Activated naive CD4-positive, alpha-beta T cell treated with anti-CD3 and anti-CD28 coated beads, Interleukin-2, amount 10 ng/mL, durations not matched to agents 7 days and 5 days (primary cell): ENCODE measurements at places on chromosomes 3 and 15.

GRCh38 chr15:57134851-57135250, 216.4 kb downstream of the TCF12 start:
- DNase-seq = no peak

DNA sequence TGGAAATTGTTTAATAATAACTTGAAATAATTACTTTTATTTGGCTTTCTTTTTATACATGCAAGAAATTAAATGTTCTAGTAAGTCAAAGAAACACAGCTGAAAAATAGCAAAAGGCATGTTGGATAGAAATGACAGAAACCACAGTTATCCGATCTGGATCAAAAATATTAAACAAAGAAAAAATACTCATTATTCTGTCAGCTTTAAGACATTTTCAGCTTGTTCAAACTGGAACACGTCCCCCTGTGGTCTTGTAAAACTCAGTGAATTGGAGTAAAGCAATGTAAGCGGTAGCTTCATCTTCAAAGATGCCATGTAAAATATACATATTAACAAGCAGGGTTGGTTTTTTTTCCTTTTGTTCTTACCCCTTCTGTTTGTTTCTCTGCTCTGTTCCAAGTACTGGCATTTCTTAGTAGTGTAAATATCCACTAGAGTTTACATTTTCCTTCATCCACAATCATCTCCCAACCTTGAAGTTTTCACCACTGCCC, 223.4 kb downstream of the IGSF11 start:
- no peak for DNase-seq

DNA sequence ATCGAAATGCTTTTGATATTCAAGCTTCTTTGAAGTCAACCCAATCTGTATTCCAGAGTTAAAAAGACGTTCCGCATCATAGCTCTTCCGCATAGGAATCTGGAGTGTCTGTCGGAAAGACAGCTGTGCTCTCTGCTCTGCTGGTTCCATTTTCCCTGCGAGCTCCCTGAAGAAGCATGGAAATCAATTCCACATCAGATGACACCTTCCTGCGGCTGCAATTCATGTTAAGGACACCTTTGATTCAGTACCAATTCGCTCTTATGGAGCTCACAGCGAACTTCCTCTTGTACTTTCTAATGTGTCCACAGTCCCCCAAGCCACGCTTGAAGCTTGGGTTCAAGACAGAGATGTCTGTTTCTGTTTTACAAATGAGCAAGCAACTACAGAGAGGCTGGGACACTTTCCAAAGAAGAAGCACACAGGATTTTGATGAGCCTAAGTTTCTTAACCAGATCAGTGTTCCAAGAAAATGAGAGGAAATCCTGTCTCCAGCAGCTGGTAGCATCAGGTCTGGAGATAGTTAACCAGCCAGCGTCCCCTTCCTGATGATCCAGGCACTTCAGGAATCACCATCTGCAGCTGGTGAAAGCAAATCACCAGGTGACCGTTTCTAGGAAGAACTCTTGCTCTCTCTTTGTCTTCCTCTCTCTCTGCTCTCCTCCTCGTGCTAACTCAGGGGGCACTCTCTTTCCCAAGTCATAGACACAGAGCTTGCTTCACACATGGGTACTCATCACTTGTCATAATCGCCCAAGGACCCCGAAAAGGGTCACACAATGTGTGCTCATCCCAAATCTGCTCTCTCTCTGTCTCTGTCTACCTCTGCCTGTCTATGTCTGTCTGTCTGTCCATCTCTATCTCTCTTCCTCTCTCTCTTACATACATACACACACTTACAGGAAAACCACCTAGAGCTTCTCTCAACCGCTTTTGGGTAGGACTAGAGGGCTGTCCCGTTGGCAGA, 281.8 kb downstream of the FAM43A start:
- DNase-seq = no peak

GRCh38 chr3:71102111-71102983, 481.2 kb downstream of the FOXP1 start:
- no peak for DNase-seq

DNA sequence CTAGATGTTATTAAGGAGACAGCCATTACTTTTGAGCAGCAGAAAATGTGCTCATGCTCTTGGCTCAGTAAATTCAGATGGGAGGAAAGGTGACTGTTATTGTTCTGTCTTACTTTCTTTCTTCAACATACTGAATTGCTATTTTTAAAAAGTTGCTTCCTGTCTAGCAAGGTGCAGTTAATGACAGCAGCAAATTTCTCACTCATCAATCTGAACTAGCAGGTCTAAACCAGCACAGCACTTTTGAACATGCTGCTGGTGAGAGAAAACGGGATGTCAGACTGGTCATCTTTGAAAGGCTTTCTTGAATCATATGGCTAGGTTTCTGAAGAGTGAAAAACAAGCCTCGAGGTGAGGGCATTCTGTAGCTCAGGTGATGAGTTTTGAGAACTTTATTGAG, 384.7 kb downstream of the MFSD1 start:
- no peak for DNase-seq

- no peak for DNase-seq
Measured at GRCh38 chr3:13776253-13777050, 103.4 kb downstream of the WNT7A start.

GRCh38 chr3:156772588-156773206, 53.5 kb upstream of the LEKR1 start:
- no peak for DNase-seq

DNA sequence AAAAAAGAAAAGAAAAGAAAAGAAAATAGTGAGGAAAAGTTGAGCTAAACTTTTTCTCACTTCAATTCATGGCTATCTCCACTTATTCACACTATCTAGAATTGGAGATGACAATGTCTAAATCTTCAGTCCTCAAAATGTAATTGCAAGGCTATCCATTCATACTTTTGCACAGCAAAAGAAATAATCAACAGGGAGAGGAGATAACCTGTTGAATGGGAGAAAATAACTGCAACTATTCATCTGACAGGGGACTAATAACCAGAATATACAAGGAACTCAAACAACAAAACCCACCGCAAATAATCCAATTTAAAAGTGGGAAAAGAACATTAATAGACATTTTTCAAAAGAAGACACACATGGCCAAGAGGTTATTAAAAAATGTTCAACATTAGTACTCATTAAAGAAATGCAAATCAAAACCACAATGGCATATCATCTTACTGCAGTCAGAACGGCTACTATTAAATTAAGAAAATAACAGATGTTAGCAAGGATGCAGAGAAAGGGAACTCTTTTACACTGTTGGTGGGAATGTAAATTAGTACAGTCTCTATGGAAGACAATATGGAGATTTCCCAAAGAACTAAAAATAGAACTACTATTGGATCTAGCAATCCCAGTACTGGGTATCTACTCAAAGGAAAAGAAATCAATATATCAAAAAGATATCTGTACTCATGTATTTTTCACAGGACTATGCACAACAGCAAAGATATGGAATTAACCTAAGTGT, 73.5 kb upstream of the PPIB start:
- DNase-seq = no peak

DNA sequence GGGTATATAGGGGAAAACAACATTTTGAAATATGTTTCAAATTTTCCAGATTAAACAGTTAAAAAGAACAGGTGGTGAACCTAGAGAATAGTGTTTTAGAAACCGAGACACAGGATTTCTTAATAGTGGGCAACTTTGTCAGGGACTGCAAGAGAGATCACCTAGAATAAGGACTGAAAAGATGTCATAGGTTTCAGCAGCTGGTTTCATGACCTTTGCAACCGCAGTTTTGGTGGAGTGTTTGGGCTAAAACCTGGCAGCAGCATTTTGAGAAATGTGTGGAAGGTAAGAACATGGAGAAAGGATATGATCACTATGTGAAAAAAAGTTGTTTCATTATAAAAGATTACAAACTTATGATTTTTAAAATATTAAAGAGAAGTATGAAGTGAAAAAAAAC, 34.9 kb downstream of the PRKCI start:
- no peak for DNase-seq

DNA sequence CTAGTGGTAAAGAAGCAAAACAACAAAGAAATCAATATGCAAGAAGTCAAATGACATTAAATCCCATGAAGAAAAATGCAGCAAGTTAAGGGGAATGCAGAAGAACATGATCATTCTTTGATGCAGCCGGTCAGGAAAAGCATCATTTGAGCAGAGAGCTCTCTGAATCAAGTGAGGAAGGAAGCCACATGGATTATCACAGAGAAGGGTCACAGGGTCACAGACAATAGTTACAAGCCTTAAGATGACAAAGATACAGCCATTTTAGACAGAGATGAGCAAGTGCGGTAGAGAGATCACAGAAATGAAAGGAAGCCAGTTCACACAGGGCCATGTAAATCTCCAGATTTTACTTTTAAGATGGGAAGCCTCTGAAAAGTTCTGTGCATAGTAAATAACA, 43.9 kb downstream of the UBE3A start:
- DNase-seq = no peak

DNA sequence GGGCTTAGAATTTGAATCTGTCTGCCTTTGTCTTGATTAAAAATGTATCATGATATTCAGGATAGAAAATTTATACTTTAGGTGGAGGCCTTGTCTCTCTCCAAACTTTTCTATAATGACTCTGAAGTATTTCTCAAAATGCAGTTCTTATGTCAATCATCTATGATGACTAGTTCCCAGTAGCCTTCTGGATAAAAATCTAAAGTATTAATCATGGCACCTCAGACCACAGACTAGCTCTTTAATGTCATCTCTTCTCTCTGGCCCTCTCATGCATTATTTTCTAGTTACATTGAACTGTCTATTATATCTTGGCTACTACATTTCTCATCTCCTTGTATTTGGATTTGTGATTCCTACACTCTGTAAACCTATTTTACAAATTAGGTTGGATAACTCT, 96.9 kb downstream of the ZPLD1 start:
- no peak for DNase-seq

DNA sequence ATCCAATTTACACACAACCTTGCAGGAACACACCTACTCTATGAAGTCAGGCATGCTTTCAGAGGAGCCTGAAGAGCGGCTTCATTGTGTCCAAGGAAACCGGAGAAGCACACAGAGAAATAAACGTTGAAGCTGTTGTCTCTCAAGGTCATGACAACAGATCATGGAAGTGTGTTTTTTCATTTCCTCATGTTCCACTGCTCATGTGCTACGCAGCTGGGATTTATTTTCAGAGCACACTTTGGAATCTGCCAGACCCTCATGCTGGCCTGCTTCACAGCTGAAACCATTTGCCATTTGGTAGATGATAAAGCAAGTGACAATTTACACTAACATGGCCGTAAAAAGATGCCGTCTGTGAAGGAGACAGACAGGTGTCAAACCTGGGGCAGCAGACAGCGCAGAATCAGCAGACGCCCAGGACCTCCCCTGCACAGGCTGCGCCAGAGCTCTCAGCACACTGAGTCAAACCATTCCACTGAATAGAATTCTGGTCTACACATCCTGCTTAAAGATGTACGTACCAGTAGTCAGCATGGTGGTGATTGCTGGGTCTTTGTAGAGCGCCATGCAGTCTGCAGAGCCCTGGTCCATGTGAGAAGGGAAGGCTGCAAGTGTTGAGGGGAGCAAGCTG, 99.3 kb downstream of the ARNT2 start:
- DNase-seq = no peak
